RPMI8226 (cell line): ENCODE measurements at places on chromosomes 6 and 20.
A peak's percentile ranks its signal among the peaks of the same experiment; 100 is the strongest.

DNA sequence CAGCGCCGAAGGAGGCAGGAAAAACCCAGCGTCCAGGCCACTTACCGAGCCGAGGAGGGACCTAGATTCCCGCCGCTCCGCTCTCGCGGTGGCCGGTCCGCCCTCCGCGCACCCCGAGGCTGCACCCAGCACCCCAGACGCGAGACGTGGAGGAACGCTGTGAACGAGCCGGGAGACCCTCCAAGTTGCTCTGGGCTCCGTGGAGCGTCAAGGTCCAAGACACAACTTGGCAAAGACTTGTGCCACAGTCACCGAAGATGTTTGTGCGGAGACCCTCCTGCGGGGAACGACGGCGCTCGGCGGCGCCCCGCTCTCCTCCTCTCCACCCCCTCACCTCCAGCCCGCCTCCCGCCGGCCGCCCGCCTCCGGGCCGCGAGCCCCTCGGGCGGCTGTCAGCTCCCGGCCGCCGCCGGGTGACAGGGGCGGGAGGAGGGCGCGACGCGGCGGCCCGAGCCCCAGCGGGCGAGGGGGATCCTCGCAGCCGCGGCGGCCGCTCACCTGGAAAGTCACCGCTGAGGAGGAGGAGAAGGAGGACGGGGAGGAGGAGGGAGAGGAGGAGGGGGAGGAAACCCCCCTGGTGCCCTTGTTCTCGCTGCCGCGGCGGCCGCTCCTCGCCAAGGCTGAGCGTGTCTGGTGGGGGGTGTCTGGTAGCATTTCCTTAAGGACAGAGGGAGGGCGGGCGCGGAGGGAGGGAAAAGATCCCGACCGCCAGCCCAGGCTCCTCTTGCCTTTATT lies 637 bp upstream of the HIVEP2 start:
- DNase-seq = peak; percentile 51

- DNase-seq = no peak
Observed at GRCh38 chr6:161255518-161255917, 18.3 kb downstream of the AGPAT4 start.

DNA sequence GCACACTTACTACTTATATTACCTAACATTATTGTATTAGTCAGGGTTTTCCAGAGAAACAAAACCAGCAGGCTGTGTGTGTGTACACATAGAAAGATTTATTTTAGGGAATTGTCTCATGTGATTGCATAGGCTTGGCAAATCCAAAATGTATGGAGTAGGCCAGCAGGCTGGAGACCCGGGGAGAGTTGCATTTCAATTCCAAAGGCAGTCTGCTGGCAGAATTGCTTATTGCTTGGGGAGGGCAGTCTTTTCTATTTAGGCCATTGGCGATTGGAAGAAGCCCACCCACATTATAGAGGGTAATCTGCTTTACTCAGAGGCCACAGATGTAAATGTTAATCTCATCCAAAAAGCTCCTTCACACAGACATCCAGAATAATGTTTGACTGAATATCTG lies 157.0 kb downstream of the ADGRG6 start:
- DNase-seq = no peak

DNA sequence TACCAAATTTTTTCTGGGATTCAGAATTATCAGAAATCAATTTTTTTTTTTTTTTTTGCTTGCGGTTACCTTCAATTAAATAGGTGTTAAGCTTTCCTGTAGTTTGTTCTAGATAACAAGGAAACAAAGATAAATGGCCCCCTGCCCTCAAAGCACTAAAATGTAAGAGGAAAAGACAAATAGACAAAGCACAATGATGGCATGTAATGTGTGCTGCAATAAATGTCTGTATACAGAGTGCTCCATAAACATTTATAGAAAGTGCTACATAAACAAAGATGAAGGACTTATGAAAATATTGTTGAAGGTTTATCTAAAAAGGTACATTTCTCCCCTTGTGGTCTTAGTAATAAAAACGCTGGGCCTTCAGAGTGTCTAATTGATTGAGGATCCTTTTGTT lies 384.6 kb downstream of the PKHD1 start:
- DNase-seq = no peak
